H1 (cell line): ENCODE measurements at places on chromosomes 11 and 22. TPM values are rescaled to one million over a fixed set of nuclear protein-coding genes. Genes with fewer than 3 reads are reported as not detected.

DNA sequence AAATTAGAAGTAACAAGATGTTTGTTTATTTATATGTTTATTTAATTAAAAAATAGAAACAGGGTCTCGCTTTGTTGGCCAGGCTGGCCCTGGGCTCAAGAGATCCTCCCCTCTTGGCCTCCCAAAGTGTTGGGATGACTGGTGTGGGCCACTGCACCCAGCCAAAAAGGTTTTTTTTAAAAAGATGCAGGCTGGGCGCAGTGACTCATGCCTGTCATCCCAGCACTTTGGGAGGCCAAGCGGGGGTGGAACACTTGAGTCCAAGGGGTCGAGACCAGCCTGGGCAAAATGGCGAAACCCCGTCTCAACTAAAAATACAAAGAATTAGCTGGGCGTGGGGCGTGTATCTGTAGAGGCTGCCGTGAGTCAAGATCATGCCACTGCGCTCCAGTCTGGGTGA, 13.4 kb downstream of the DRD4 start:
- no peak overlapping the region for H3K4me3 ChIP-seq
- no peaks in the 10 kb centered on the region for H3K27me3 ChIP-seq
- H3K4me1 ChIP-seq, result no peaks in the 10 kb centered on the region
- DNase-seq, result no peak
- no peak overlapping the region for H3K27ac ChIP-seq

The CATSPER1 gene
- not detected in 2 replicates for polyA plus RNA-seq

The CNTF gene
- polyA plus RNA-seq, result 0.33 and 0.41 TPM in 2 replicates

The NAALAD2 gene
- 2.1 and 2.6 TPM in 2 replicates for polyA plus RNA-seq

GRCh38 chr11:75562836-75563484, 907 bp downstream of the SERPINH1 start:
- no peak for DNase-seq
- peak overlapping the region; percentile 95 for H3K27ac ChIP-seq
- peaks cover 34% of the 10 kb centered on the region for H3K4me1 ChIP-seq

- no peak for DNase-seq
- no peak overlapping the region for H3K27ac ChIP-seq
Observed at GRCh38 chr11:57471496-57471895, 11.2 kb downstream of the RTN4RL2 start.

DNA sequence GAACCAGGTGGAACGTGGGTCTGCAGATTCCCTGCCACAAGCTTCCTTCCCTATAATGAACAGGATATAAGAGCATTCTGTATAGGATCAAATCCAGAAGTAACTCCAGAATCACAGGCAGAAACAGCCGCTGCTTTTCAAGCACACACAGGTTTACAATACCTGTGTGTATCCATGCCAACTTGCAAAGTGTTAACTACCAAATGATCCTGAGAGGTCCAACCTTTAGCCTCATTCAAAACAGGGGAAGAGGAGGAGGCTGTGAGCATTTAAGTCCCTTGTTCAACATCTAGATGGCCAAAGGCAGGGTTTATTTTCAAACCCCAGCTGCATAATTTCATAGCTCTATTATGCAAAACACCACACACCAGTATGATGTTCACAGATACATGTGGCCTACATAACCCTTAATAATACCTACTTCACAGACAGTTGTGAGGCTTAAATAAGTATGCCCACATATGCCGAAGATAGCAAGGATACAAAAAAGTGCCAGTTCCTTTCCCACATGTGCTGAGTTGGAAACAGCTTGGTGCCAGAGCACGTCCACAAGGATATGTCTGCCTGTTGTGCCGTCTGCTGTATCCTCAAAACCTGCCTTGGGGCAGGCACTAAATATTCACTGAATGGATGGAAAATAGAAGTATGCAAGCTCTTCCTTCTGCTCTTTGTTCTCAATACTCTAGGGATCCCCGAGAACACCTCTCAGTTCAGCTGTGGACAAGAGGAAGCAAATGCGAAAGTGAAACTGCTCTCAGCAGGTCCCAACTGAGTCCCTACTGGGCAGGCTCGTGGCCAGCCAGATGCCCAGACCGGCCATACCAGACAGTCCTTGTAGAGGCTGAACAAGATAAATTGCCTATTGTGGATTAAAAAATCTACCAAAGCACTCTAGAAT, 66.8 kb downstream of the LARGE1 start:
- no peaks in the 10 kb centered on the region for H3K27me3 ChIP-seq
- 0 out of 2 replicates have a peak, but pooled peaks cover 5% of the 10 kb centered on the region for H3K36me3 ChIP-seq
- DNase-seq, result no peak
- H3K27ac ChIP-seq, result peak overlapping the region; percentile 41; the same call in 1 of the 2 replicates
- H3K4me3 ChIP-seq, result peak overlapping the region; percentile 15; the same call in 1 of the 2 replicates
- peaks cover 26% of the 10 kb centered on the region for H3K4me1 ChIP-seq

The MS4A3 gene
- not detected in 2 replicates for polyA plus RNA-seq

The PLAAT4 gene
- polyA plus RNA-seq, result 3.9 and 4.1 TPM in 2 replicates
